HFFc6 (cell line): ENCODE measurements at places on chromosomes 5 and 9.
A peak's percentile ranks its signal among the peaks of the same experiment; 100 is the strongest.

GRCh38 chr5:93572608-93573353, 8.2 kb downstream of the NR2F1-AS1 start:
- DNase-seq = no peak

- DNase-seq = no peak
Measured at GRCh38 chr5:43309637-43310036, 3.6 kb downstream of the HMGCS1 start.

DNA sequence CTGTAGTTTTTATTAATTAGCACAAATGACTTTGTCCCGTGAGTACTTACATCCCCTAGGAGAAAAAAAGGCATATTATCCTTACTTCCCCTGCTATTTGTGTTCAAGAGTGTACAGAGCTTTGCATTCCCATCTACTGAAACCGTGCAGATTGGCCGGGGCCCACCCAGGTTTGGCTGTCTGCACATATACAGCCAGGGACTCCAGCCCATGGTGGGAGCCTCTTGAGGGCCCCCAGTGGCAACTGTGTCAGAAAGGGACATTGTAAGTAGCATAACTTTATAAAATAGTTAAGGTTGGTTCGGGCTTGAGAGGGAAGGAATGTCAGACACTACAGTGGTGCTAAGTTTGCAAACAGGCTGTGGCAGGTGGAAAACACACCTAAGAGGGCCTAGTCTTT, 24.7 kb downstream of the PHF2 start:
- no peak for DNase-seq

GRCh38 chr9:109129470-109130197, 9.9 kb upstream of the TMEM245 start:
- no peak for DNase-seq

DNA sequence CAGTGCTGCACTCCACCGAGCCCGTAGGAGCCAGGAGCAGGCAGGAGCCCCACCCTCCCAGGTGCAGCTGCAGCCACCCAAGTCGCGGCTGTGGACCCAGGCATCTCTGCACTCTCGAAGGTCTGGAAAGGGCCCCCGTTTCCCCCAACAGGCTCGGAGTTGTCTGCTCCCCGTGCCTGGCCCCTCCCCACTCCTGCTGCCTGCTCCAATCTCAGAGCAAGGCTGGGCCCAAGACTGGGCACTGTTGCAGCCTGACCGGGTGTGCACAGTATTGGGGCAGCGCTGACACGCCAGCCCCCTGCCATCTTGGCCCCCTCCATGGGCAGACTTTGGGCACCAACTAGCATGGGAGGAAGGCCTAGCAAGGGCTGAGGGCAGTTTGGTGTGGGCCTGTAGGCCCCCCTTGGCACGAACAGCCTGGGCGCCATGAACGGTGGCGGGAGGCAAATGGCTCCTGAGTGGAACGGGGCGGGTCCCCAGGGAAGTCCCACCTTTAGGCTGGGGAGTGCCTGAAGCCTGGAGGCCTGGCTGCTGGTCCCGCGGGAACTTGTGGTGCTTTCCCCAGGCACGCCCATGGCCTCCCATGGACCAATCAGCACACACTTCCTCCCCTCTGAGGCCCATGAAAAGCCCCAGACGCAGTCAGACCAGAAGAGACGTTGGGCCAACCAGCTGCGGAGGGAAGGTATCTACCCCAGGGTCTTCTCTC, 60.4 kb downstream of the PSAT1 start:
- no peak for DNase-seq

GRCh38 chr5:93572101-93572607, 8.9 kb downstream of the NR2F1-AS1 start:
- no peak for DNase-seq

DNA sequence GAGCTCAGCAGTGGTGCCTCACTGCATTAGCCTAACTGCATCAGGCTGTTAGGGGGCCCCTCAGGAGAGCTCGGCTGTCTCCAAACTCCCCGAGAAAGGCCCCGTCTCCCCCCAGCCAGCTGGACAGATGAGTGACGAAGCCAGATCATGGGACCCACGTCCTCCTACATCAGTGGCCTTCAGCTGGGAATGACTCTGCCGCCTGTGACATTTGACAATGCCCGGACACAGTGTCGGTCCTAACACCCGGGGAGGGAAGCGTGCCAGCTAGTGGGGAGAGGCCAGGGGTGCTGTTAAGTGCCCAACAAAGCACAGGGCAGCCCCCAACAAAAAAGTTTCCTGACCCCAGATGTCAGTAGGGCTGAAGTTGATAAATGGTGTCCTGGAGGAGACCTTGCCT, 375.2 kb upstream of the IRX2 start:
- DNase-seq = no peak

DNA sequence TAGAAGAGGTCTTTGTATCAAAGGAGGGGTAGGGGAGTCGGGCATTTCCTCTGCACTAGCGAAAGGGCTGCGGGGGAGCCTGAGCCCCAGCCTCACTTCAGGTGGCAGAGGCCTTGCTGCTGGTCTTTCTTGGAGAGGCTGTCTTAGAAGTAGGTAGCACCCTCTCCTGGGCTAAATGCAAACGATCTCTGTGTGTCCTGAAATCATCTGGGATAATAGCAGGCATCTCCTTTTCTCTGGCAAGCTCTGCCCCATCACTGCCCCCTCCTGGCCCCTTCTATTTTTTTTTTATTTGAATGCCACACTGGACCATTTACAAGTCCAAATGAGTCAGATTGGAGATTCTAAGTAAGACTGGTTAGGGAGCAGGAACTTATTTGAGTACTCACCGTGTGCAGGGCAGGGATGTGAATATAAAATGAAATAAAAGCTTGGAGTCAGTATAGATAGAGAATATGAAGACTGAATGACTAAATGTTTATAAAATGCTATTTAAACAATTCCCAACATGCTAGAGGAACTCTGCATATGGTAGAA, 137.1 kb downstream of the FGF1 start:
- DNase-seq = peak; percentile 91

DNA sequence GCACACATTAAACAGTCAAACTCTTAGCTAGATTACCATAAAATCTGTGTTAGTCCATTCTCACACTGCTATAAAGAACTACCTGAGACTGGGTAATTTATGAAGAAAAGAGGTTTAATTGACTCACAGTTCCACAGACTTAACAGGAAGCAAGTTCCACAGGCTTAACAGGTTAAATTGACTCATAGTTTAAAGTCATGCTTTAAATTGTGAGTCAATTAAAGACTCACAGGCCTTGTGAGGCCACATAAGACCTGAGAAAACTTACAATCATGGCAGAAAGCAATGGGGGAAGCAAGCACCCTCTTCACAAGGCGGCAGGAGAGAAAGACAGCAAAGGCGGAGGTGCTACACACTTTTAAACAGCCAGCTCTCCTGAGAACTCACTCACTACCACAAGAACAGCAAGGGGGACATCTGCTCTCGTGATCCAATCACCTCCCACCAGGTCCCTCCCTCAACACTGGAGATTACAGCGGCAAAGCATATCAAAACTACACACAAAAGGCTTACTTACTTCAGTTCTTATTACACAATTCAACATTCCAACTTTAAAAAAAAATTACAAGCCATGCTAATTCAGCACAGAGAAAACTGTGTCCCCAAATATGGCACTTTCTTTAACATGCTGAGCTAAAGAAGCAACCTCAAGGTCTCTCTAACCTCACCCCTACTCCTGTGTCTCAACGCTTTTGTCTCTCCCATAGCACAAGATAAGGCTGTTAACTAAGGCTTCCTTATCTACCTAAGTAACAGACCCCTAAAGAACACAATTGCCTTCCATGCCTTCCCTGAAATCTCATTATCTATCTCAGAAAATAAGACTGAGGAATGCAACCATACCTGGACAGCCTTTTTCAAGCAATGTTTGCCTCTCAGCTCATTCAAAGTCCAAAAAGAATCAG, 805.1 kb downstream of the NR2F1-AS1 start:
- peak; percentile 40 for DNase-seq

DNA sequence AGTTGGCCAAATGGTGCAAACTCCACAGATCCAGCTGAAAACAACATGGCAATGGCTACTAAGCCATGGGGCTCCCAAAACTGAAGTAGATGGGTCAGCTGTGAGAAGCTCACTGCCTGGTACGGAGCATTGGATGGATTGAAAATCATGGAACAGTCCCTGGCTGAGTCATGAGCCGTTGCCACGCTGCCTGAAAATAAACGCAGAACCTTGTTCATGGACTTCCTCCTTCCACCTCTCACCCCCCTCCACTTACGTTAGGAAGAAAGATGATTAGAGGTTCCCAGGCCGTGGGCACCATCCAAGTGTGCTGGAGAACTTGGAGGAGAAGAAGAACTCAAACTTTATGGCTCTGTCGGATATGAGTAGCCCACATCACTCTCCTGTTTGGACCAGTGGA, 6.8 kb upstream of the DIPK1B start:
- no peak for DNase-seq

DNA sequence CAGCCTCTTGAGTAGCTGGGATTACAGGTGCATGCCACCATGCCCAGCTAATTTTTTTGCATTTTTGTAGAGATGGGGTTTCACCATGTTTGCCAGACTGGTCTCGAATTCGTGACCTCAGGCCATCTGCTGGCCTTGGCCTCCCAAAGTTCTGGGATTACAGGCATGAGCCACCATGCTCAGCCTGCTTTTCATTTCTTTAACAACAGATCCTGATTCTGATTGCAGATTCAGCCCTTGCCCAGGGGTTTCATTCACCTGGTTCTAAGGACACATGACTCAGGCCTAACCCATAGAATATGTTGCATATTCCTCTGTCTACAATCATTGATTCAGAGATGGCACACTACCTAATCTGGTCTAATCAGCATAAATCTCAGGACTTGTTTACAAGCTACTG, 56.1 kb upstream of the CCDC112 start:
- DNase-seq = no peak

DNA sequence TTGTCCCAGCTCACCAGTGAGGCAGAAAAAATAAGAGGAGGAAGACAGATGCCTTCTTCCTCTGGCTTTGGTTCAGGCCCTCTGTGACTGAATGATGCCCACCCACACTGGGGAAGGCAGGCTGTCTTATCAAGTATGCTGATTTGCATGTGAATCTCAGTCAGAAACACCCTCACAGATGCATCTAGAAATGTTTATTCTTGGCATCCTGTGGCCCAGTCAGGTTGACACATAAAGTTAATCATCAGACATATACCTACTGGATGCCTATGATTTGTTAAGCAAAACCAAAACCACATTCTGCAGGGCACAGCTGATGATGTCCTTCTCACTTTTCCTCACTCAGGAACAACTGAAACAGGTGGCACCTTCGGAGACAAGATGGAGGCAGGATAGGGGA, 243.4 kb upstream of the KCNN2 start:
- DNase-seq = no peak

GRCh38 chr9:121645853-121646807, 5.3 kb upstream of the DAB2IP start:
- no peak for DNase-seq

GRCh38 chr5:8522646-8523045, 653.7 kb downstream of the MTRR start:
- DNase-seq = no peak

DNA sequence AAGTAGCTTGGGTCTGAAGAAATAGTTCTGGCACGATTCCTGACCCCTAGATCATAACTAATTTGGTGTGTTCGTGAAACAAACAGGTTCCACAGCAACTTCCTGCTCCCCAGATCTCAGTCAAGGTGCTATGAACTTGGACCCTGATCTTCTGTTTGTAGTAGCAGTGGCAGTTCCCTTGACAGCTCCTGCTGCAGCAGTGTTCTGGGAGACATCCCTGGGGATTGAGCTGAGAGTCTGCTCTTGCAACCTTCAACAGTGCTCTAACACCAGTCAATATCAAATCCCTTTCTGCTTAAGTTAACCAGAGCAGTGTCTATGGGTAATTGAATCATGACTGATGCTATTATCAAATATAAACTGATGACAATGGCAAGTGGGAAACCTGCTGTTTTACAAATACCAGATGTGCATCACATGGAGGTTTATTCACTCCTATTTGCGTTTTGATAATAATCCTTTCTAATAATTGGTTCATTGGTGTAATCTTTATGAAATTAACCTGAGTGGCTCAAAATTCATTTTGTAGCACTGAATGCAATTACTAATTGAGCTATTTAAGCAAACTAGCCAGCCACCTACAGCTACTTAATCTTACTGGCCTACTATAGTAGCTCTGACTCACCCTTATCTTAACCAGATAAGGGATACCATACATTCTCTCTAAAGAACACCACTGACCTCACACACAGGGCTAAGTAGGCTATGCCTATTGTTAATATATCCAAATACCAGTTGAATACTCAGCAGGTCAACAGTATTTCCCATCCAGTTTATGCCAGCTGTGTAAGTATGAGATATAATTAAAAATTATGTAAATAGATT, 21.9 kb downstream of the KDM4C start:
- DNase-seq = peak; percentile 20

- no peak for DNase-seq
Measured at GRCh38 chr9:131722255-131722654, 17.6 kb downstream of the RAPGEF1 start.

DNA sequence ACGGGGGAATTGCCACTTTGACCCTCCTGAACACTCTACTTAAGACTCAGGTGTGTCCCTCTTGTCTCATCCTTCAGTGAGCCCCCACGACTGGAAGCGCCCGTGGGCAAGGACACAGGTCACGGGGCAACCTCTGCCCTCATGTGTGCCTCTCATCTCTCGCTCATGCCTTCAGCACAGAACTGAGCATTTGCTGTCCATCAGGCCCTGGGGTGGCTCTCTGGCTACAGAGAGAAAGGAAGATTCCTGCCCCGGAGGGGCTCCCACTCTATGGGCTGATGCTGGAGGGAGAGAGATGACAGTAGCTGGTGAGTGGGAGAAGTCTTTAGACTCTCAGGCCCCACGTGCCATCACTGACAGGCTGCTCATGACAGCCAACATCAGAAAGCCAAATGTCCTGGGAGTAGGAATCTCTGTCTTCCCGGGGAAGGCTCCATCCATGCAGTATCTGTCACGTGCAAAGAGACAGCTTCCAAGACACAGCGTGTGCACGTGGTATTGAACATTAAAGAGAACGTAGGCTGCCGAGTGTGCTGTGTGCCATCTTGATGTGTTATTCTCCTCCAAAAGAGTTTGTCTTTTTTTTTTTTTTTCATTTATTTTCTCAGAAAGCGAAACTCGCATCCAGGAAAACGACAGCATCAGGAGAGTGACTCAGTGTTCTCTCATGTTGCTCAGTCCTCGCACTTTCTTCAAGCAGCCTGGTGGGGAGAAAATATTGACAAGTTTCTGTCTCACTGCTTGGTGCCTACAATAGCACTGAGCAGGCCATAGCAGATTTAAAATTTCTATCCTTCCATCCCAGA, 190.5 kb downstream of the GAS1 start:
- no peak for DNase-seq

- DNase-seq = no peak
Measured at GRCh38 chr9:109002141-109002540, 11.2 kb downstream of the CTNNAL1 start.

- peak; percentile 59 for DNase-seq
Measured at GRCh38 chr9:108386859-108387384, 468.9 kb downstream of the ACTL7B start.

- DNase-seq = no peak
Measured at GRCh38 chr5:77777281-77777892, 1.2 kb upstream of the TBCA start.
